Left lung (tissue), 14 donors: ENCODE measurements at places on chromosomes 7 and 10. TPM values are rescaled to one million over a fixed set of nuclear protein-coding genes. Genes with fewer than 3 reads are reported as not detected.
A peak's percentile ranks its signal among the peaks of the same experiment; 100 is the strongest.

DNA sequence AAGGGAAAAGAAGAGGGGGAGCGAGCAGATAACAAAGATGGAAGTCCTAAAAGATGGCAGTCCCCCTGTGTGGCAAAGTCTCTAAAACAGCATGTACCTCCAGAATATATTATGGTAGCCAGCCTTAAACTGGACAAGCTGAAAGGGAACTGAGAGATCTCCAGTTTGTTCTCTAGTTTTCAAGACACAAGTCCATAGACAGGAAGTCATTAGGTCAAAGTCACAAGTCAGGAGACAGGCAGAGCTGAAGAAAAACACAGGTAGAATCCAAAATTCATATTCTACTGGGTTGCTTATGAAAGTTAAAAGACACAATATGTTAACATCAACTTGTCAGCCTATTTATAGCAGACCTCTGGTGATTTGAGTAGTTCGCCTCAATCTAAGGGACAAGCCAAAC is 38.7 kb downstream of the FAM107B start:
- H3K4me3 ChIP-seq = no peak overlapping the region
- no peak for DNase-seq
- H3K27ac ChIP-seq = peak overlapping the region; percentile 62
- no peaks in the 10 kb centered on the region for H3K27me3 ChIP-seq
- H3K4me1 ChIP-seq = peaks cover 14% of the 10 kb centered on the region

GRCh38 chr10:127880557-127880956 is 12.2 kb downstream of the CLRN3 start:
- H3K4me3 ChIP-seq = no peak overlapping the region
- no peaks in the 10 kb centered on the region for H3K36me3 ChIP-seq
- H3K4me1 ChIP-seq = no peaks in the 10 kb centered on the region
- no peaks in the 10 kb centered on the region for H3K27me3 ChIP-seq
- H3K27ac ChIP-seq = peak overlapping the region; percentile 86

DNA sequence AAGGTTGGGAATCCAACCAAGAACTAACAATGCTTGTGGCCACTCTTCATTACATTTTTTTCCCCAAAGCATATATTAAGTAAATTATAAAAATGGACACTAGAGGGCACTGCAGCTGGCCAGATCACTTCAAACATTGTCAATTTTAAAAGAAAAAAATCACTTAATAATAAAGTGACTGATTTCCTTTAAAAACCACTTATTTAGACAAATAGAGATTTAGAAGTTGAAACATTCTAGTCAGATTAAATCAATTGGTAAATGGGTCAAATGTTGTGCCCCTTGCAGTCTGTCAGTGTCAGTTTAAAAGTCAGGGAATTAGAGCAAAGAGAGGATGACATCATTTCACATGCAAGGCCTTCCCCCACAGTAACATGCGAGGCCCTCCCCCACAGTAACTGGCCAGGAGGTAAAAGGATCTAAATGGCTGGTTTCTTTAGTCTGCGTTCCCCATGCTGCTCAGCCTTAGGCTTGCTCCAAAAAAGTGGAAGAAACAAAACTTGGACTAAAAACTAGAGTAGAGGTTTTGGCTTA is 177.9 kb downstream of the SKAP2 start:
- H3K4me1 ChIP-seq = peaks cover 49% of the 10 kb centered on the region
- DNase-seq = peak; percentile 61
- H3K27me3 ChIP-seq = no peaks in the 10 kb centered on the region
- peak overlapping the region; percentile 27 for H3K27ac ChIP-seq
- no peak overlapping the region for H3K4me3 ChIP-seq

DNA sequence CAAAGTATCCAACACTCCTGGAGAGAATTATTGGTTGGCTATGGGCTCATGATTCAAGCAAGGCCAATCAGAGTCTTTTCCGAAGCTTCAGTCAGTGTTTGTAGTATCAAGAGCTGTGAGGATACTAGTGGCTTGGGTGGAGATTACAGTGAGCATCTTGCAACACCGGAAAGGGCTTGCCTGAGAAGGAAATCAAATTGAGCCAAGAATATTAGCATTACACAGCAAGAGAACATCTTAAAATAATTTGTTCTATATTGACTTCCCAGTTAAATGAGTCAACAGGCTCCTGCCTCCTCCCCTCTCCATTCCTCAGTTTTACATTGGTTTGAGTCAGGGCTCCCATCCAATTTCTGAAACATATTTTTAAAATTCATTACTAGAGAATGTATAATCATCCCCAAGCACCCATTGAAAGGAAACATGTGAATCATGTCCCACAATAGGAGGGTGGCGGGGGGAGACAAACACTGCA is 127.4 kb downstream of the ELAPOR2 start:
- H3K4me3 ChIP-seq = no peak overlapping the region
- H3K4me1 ChIP-seq = peaks cover 5% of the 10 kb centered on the region
- H3K27ac ChIP-seq = peak overlapping the region; percentile 67
- no peaks in the 10 kb centered on the region for H3K27me3 ChIP-seq

DNA sequence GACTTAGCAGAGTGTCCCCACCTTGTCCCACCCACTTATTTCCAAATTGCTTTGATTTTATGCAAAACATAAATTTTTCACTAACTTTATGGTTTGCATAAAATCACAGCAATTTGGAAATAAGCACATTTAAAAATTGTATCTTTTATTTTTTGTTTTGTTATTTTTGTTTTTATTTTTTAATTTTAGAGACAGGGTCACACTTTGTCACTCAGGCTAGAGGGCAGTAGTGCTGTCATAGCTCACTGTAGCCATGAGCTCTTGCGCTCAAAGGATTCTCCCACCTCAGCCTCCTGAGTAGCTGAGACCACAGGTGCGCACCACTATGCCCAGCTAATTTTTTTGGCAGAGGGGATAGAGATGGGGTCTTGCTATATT is 43.2 kb downstream of the APBB1IP start:
- H3K27me3 ChIP-seq = no peaks in the 10 kb centered on the region
- peaks cover 83% of the 10 kb centered on the region for H3K4me1 ChIP-seq
- no peak for DNase-seq
- H3K27ac ChIP-seq = peak overlapping the region; percentile 71

Gene GIMAP7
- 48.4 TPM for total RNA-seq

- no peaks in the 10 kb centered on the region for H3K4me1 ChIP-seq
- no peak for DNase-seq
- no peak overlapping the region for H3K27ac ChIP-seq
- no peaks in the 10 kb centered on the region for H3K27me3 ChIP-seq
- no peaks in the 10 kb centered on the region for H3K36me3 ChIP-seq
These were observed 22.3 kb downstream of the AMZ1 start for GRCh38 chr7:2710286-2710655.

DNA sequence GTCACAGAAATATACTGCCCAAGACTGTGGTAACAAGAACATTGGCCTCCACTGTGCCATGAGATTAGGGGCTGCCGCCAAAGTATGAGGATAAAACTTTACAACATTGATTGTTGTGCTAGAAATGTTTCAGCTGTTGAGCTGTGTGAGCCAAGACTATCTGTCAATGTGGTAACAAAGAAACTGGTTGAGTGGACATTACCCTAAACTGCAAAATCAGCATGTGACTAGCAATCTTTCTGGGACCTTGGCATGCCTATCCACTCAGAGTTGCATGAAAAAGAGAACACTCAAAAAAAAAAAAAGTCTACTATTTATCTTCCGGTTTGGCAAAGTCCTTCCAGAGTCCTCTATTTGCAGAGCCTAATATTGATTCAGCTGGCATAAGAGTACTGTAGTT is 605.6 kb upstream of the CNTNAP2 start:
- H3K4me3 ChIP-seq = no peak overlapping the region
- DNase-seq = no peak
- no peaks in the 10 kb centered on the region for H3K27me3 ChIP-seq

- H3K27me3 ChIP-seq = no peaks in the 10 kb centered on the region
- DNase-seq = no peak
- no peaks in the 10 kb centered on the region for H3K4me1 ChIP-seq
- H3K36me3 ChIP-seq = no peaks in the 10 kb centered on the region
- no peak overlapping the region for H3K4me3 ChIP-seq
- no peak overlapping the region for H3K27ac ChIP-seq
These were observed 396.3 kb upstream of the FZD8 start for GRCh38 chr10:36038316-36038955.

Gene CALCR
- not detected for total RNA-seq

DNA sequence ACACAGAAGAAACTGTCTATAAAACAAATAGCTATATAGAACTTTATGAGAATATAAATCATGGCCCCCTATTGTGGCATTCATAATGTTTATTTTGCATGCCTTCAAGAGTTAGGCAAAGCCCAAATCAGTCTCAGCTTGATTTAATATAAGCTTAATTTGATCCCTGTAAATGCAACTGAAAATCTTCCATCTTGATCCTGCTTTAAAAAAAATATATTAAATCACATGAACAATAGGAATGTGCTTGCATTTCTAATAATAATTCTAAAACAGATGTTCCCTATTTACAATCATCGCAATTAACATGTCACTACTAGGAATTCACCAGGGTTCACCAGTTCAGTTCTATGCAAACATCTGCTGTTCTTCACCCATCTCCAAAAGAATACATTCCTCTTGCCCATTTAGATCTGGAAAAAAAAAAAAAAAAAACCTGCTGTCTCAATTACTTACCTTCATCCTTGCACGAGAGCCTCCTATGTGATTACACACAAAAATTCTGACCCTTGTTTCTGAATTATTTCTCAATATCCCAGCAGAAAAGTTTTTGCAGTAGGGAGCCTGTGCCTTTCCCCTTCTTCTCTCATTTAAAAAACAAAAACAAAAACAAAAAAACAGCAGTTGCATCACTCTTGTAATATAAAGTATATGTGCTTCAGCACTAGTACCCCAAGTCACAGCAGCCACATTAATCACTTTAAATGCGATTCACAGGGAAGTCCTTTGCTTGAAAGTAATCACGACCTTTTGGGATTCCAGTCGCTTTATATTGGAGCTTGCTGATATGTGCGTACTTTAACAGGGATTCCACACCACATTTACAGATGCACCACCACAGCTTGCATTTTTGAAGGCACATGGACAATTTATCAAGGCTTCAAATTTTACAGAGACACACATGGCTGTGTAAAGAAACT is 194.8 kb upstream of the KMT2E start:
- H3K27me3 ChIP-seq = no peaks in the 10 kb centered on the region
- H3K36me3 ChIP-seq = no peaks in the 10 kb centered on the region

Gene AGMO
- 0.85 TPM for total RNA-seq

Gene C10orf95
- 7.3 TPM for total RNA-seq

DNA sequence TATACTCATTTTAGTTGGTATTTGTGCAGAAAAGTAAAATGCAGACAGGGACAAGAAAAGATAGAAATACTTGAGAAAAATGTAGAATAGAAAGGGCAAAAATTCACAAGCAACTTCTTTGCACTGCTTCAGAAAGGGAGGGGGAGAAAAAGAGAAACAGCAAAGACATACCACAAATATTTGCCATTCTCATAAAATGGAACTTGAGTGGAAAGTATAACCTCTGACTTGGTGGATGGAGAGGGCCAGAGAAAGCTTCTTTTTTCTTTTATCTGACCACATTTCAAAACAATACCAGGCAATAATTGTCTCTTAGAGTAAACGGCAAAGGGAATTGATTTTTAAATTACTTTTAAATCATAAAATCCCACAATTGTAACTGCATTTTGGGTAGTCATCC is 35.8 kb upstream of the TRUB1 start:
- no peaks in the 10 kb centered on the region for H3K36me3 ChIP-seq
- no peak overlapping the region for H3K27ac ChIP-seq
- no peak for DNase-seq
- no peaks in the 10 kb centered on the region for H3K27me3 ChIP-seq

Gene CFAP69
- total RNA-seq = 4.5 TPM

GRCh38 chr10:124265776-124266467 is 152.8 kb downstream of the OAT start:
- no peak for DNase-seq
- H3K36me3 ChIP-seq = no peaks in the 10 kb centered on the region

- no peak for DNase-seq
- no peaks in the 10 kb centered on the region for H3K36me3 ChIP-seq
- H3K27me3 ChIP-seq = no peaks in the 10 kb centered on the region
- H3K4me1 ChIP-seq = peaks cover 3% of the 10 kb centered on the region
- H3K27ac ChIP-seq = no peak overlapping the region
- peak overlapping the region; percentile 46 for H3K4me3 ChIP-seq
These were observed 21.9 kb upstream of the GATAD1 start for GRCh38 chr7:92425311-92425947.

GRCh38 chr7:148987751-148988512 is 40.4 kb downstream of the PDIA4 start:
- DNase-seq = no peak
- no peaks in the 10 kb centered on the region for H3K27me3 ChIP-seq
- peak overlapping the region; percentile 65 for H3K4me3 ChIP-seq
- peak overlapping the region; percentile 85 for H3K27ac ChIP-seq

DNA sequence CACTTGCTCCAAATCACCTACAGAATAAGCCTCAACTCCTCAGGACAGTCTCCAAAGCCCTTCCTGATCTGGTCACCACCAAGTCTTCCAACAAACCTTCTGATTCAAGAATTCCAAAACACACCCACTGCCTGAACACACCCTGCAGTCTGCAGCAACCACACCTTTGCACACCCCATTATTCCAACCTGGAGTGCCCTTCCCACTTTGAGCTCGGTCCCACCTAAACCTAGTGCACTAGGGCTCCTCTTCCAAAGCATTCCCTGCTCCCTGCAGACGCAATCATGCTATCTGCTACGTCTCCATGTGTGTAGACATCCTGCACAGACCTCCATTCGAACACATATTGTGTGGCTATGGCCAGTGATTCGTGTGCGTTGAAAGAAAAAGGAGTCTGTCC is 289.3 kb downstream of the GRID1 start:
- no peak for DNase-seq
- no peak overlapping the region for H3K27ac ChIP-seq
- H3K27me3 ChIP-seq = no peaks in the 10 kb centered on the region
- H3K36me3 ChIP-seq = no peaks in the 10 kb centered on the region
- H3K4me3 ChIP-seq = no peak overlapping the region
